ENCODE measurements at places on chromosomes 2 and 18. TPM values are rescaled to one million over a fixed set of nuclear protein-coding genes. Genes with fewer than 3 reads are reported as not detected.

DNA sequence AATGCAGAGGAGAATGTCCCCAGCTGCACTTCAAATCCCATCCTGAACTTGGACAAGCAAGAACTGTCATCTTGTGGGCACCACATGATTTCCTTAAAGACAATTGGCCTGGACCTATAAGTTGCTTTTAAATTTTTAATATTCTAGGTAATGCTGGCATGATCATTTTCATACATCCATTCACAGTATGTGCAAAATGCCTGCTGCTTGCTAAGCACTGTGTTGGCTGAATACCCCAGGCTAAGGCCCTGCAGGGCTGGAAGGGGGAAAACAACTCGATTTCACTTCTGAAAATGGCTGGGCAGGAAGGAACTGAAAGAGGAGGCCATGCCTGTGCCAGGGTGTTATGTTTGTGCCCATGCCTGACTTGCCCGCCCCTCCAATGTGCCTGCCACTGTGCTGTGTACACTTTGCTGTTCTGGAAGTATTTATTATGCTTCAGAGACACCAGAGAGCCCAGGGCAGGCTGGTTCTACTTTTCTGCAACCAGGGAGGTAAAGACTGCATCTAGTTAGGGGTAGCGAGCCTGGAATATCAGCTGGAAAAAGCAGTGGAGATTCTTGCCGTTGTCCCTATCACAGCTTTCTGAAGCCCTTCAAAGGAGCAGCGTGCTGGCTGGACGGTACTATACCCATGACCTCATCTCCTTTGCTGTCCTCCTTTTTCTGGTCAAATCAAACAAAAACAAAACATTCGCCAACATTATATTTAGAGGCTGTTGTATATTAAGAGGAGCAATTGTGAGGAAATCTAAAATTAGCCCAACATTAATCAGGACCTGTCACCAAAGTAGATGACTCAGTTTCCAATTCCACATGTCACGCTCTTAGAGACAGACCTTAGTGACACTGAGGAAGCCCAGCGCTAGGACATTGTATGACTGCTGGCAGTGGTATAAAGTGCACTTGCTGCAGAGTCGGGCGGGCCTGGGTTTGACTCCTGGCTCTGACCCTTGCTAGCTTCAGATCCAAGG lies 158.1 kb downstream of the DDX1 start:
- no peak for DNase-seq

GRCh38 chr2:95266781-95267430 lies 7.3 kb upstream of the PROM2 start:
- no peak for DNase-seq

DNA sequence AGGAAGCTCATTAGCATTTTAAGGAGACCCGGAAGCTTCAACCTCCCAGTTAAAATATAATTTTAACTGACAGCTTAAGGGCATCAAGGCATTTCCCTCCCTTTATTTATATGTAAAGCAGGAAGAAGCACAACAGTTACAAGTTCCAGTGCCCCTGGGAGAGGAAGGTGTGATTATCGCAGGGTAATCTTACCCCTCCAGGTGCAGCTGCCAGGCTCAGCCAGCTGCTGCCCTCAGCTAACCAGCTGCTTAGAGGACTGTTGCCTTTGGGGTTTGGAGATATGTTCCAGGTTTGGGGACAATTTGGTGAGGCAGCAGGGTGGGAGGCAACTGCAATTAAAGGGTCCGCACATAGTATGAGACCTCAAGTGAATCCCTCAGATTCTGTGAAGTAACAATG lies 55.3 kb upstream of the SETBP1 start:
- DNase-seq, result no peak

- no peak for DNase-seq
Observed at GRCh38 chr2:73830871-73831401, 2.2 kb downstream of the STAMBP start.

DNA sequence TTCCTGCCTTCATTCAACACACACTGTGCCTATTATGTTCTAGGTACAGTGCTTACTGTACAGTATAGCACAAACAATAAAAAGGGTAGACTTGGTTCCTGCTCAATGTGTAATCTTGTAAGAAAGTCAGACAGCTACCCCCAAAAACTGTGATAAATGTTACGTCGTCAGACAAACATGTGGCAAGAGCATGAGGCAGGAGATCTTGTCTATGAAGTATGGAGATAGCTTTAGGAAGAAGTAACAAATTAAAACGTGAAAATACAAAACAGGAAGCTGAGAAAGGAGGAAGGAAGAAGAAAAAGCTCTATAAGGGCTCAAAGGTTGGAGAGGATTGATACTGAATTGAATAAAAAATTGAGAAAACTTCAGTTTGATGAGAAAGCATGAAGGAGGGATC lies 276.2 kb upstream of the HNRNPA3 start:
- DNase-seq, result no peak

- no peak for DNase-seq
Observed at GRCh38 chr2:134736167-134736880, 17.5 kb upstream of the TMEM163 start.

- no peak for DNase-seq
Observed at GRCh38 chr2:56449449-56449860, 265.7 kb downstream of the CCDC85A start.

- DNase-seq, result no peak
Observed at GRCh38 chr2:69616755-69617154, 26.8 kb downstream of the AAK1 start.

- DNase-seq, result no peak
Observed at GRCh38 chr2:160891353-160891740, 268.9 kb upstream of the TANK start.

DNA sequence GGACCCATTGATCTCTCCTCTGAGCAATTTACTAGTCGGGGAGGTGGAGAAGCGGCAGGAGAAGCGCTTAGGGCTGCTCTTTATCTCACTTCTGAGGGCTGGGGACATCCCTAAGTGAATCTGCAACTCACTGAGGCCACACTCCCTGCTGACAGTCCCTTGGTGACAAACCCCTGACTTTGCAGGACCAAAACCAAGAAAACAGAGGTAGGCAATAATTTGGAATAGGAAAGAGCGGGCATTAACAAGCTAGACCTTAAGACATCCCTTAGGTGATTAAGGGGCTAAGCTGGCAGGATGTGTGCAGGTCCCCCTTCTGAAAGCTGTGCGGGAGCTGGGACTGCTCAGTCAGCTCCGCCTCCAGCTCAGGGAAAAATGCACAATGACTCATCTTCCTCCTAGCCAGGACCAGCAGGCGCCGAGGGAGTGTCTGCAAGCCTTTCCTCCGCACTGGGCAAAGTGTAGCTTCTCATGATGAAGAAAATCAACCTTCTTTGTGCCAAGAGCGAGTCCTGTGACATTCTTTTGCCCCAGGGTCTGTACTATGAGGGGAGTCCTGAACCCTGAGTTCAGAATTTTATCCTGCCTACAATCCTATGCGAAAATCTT lies 63.3 kb downstream of the BOD1L2 start:
- no peak for DNase-seq

EGR4 gene
- not detected for total RNA-seq

NEU2 gene
- total RNA-seq, result not detected

SLC5A7 gene
- not detected for total RNA-seq

CXCR1 gene
- 4.9 TPM for total RNA-seq

SPTBN1 gene
- 1,016 TPM for total RNA-seq

DNER gene
- 0.71 TPM for total RNA-seq

C2orf76 gene
- 17.6 TPM for total RNA-seq

MARCO gene
- 22.0 TPM for total RNA-seq

IHH gene
- 0.22 TPM for total RNA-seq

MROH2A gene
- total RNA-seq, result not detected
